Heart left ventricle (tissue), 16 donors: ENCODE measurements at places on chromosomes 7 and 10. TPM values are rescaled to one million over a fixed set of nuclear protein-coding genes. Genes with fewer than 3 reads are reported as not detected.

DNA sequence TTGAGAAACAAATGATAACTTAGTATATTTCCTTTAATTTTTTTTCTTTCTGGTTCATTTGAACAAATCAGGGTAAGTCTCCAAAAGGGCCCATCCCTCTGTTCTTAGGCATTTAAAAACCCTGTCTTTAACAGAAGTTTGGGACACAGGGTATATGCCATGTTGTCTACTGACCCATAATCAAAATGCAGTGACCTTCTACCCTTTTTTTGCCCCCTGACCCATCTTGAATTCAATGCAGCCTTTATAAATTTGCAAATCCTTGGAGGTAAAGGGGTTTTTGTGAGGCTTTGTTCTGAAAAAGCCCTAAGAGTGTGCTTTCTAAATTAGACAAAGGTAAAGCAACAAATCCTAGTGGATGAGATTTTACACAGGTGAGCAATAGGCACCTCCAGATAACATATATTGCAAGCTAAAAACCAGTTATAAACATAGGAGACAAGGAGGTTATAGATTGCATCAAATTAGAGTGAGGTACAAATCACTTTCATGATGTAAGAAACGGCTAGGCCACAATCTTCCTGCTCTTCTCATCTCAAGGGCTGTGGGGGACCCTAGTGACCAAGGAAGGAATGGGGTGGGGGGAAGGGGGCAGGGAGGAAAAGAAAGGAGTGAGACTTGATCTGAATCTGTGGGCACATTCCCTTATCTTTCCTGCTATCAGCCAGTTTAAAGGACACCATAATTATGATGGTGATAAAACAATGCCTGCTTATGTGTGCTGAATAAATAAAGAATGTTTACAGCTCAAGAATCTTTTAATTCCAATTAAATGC lies 2.7 kb downstream of the SKIDA1 start:
- no peak for DNase-seq

DNA sequence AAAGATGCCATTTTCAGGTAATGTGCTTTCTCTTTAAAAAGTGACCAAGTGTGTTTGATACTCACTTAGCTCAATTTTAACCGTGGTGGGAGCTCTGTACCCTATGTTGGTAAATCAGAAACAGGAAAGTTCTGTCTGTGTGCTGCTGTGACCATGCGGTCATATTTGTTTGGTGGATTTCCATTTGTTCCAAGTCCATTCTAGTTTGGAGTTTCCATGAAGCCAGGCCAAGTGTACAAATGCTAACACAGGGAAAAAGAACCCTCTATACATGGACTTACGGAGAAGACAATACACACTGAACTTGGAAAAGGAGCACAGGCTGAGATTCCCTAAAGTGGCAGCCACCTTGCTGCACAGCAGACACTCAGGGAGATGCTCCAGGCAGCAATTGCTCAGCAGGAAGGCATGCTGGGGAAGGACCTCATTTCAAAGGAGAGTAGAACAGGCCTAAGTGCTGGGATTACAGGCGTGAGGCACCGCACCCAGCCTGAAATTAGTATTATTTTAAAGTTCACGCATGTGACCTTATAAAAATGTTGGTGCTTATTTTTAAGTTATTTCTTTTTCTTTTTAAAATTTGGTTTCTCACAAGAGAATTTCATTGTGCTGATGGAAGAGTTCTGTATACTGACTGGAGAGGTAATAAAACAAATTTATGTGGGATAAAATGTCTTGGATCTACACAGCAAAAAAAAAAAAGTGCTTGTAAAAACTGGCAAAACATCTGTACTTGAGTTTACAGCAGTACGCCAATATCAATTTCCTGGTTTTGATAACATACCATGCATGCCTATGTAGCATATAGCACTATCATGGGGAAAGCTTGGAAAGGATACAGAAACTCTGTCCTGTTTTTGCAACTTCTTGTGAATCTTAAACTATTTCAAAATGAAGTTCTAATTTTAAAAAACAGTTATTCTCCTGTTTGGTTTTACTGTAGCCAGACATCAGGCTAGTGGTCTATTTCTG lies 436.2 kb downstream of the KCNMA1 start:
- no peak for DNase-seq

GRCh38 chr7:34315032-34315431 lies 343.0 kb upstream of the NPSR1 start:
- DNase-seq = no peak

- no peak for DNase-seq
Observed at GRCh38 chr7:39085189-39085588, 107.5 kb downstream of the POU6F2 start.

DNA sequence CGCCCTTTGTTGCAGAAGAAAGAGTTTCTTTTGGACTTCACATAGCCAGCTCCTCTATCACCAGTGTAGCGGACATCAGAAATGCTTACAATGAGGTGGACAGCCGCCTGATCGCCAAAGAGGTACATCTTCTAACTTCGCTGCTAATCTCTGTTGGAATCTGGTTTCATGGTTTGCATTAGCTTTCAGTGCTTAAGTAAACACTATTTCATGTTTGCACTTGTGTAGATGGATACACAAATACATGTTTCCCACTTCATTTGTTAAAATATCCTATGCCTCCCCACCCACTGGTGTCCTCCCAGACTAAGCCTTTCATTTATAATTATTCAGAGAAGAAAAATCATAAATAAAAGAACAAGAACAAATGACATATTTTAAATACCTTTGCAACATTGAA lies 103.9 kb downstream of the WDFY4 start:
- DNase-seq = no peak

GRCh38 chr10:9035355-9035754 lies 980.9 kb downstream of the GATA3 start:
- no peak for DNase-seq

DNA sequence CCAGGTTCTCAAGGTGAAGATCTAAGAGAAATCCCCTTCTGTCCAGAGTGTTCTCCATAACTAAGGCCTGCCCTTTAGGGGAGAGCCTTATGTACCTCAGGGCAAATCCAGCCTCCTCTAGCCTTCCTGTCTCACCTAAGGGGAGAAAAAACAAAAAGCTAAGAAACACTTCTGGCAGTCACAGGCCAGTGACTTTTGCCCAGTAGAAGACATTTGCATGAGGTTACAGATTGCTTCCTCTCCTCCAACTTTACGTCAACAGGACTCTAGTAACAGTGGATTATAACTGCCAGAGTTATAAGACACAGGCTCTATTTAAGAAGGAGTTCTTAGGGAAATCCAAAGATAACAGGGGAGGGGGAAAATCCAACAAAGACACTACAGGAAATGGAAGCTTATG lies 15.9 kb upstream of the FAM241B start:
- DNase-seq = no peak

The OR2A7 gene
- total RNA-seq = 0.42 TPM

The AKR1C8 gene
- total RNA-seq = 0.72 TPM

The CPA4 gene
- not detected for total RNA-seq

The ADCYAP1R1 gene
- 1.8 TPM for total RNA-seq

The CALML5 gene
- not detected for total RNA-seq

The CTAGE8 gene
- not detected for total RNA-seq
